ENCODE measurements at places on chromosomes 4 and X. TPM values are rescaled to one million over a fixed set of nuclear protein-coding genes. Genes with fewer than 3 reads are reported as not detected.
A peak's percentile ranks its signal among the peaks of the same experiment; 100 is the strongest.

DNA sequence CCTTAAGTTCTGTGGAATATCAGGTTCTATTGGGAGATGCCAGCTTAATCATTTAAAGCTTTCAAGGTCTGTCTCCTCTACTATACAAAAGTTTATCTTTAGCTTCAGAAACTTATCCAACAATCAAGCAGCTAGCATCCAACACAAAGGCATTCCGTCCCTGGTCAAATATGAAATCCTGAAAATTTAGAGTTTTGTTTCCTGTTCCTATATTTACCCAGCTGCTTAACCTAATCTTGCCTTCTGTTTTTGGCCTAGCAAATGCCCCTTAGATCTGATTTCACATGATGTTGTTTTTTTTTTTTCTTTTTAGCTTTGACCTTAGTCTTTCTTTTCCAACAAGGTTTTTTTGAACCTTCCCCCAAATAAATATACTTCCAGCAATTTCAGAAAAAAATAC lies 33.8 kb downstream of the FAM13A start:
- H3K4me1 ChIP-seq = no peaks in the 10 kb centered on the region
- no peaks in the 10 kb centered on the region for H3K27me3 ChIP-seq
- H3K4me3 ChIP-seq = no peak overlapping the region
- no peak for DNase-seq
- no peak overlapping the region for H3K27ac ChIP-seq
- peaks cover 6% of the 10 kb centered on the region for H3K36me3 ChIP-seq

DNA sequence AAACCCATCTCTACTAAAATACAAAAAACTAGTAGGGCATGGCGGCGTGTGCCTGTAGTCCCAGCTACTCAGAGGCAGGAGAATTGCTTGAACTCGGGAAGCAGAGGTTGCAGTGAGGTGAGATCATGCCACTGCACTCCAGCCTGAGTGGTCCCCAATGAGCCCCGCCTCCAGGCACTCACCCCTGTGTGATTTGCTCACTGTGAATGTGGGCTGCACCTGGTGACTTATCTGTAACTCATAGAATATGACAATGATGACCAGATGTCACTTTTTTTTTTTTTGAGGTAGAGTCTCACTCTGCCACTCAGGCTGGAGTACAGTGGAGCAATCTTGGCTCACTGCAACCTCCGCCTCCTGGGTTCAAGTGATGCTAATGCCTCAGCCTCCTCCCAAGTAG lies 49.0 kb upstream of the HOPX start:
- no peaks in the 10 kb centered on the region for H3K36me3 ChIP-seq
- H3K4me1 ChIP-seq = no peaks in the 10 kb centered on the region
- H3K4me3 ChIP-seq = no peak overlapping the region
- no peak overlapping the region for H3K27ac ChIP-seq
- no peaks in the 10 kb centered on the region for H3K27me3 ChIP-seq

GRCh38 chr4:86934147-86934770 lies 552 bp upstream of the AFF1 start:
- no peaks in the 10 kb centered on the region for H3K27me3 ChIP-seq
- peaks cover 45% of the 10 kb centered on the region for H3K4me1 ChIP-seq
- peak overlapping the region; percentile 98 for H3K27ac ChIP-seq

DNA sequence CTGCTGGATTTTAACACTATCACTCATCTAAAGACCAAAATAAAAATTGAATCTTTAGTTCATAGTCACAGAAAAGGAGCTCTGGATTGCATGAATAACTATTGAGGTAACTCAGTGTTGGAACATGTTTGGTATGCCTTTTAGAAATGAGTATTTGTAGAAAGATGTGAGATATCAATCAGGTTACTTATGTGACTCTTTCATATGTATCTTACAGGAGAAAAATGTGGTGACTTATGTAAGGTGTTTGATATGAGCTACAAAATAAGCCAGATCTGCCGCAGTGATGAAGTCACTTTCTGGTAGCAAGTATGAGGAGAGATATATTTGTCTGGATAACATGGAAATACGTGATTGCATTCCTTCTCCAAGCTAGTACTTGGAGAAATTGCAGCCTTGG lies 1653.3 kb upstream of the PCDH7 start:
- H3K4me3 ChIP-seq = no peak overlapping the region
- H3K36me3 ChIP-seq = no peaks in the 10 kb centered on the region
- no peaks in the 10 kb centered on the region for H3K4me1 ChIP-seq
- H3K27me3 ChIP-seq = no peaks in the 10 kb centered on the region
- H3K27ac ChIP-seq = no peak overlapping the region

DNA sequence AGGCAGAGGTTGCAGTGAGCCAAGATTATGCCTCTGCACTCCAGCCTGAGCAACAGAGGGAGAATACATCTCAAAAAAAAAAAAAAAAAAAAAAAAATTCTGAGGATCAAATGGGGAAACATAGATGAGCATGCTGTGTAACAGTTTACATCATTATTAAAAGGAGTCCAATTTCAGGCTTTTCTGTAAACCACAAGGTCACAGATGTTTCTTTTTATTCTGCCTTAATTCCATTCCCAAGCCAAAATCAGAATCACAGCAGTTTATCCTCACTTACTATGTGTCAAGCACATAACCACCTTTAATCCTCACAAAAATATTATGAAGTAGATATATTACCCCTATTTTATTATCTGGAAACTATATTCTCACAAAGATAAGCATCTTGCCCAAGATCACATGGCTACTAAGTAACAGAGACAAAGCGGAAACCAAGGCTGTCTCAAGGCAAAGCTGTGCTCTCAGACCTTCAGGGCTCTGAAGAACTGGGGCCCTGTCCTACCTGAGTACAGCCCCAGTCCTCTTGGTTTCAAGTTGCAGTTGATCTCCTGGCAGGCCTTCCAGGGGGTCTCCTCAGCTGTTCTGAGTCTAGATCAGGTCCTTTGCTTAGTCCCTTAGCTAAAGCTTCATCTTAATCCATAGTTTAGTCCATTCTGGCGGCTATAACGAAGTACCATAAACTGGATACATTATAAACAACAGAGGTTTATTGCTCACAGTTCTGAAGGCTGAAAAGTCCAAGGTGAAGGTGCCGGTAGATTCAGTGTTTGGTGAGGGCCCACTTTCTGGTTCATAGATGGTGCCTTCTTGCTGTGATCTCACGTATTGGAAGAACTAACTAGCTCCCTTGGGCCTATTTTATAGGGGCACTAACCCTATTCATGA lies 141.3 kb downstream of the PALLD start:
- H3K27ac ChIP-seq = no peak overlapping the region
- peaks cover 49% of the 10 kb centered on the region for H3K4me1 ChIP-seq
- H3K27me3 ChIP-seq = no peaks in the 10 kb centered on the region
- H3K4me3 ChIP-seq = no peak overlapping the region
- no peak for DNase-seq

DNA sequence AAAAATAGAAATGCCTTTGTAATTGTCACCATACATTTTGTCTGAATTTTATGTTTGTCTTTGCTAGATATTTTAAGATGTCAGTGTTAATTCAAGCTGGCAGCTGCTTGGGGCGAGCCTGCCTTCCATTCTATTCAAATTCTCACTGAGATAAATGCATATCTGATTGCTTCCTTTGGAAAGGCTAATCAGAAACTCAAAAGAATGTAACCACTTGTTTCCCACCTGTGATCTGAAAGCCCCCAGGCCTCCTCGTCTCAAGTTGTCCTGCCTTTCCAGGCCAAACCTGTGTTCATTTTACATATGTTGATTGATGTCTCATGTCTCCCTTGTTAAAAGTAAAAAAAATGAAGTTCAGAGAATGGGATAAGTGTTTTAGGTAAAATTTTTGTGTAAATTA lies 318.7 kb upstream of the TECRL start:
- no peaks in the 10 kb centered on the region for H3K36me3 ChIP-seq
- H3K4me3 ChIP-seq = no peak overlapping the region

The ASB12 gene
- total RNA-seq = 3.2 TPM

DNA sequence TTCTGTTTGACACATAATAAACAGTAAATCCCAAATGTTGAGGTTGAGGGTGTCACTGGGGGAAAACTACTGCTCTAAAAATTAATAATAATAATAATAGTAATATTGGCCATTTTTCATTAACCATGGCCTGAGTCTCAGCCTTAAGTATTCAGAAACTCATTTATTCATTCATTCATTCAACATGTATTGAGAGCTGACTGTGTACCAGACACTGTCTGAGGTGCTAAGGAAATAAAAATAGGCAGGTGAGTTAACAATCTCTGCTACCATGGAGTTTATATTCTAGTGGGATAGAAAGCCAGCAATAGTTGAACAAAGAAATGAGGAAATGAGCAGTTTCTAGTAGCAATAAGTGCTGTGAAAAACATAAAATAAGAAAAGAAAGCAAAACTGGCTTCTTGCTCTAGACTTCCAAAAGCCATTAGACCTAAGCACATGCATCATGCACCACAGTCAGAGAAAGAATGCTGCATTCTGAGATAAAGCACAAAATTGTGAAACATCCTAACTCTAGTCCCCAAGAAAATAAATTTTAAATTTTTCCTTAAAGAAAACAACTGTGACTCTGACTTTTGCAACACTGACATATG lies 278.7 kb downstream of the RCHY1 start:
- no peaks in the 10 kb centered on the region for H3K36me3 ChIP-seq
- no peak overlapping the region for H3K27ac ChIP-seq
- no peak overlapping the region for H3K4me3 ChIP-seq

GRCh38 chrX:43328358-43328946 lies 327.6 kb upstream of the MAOA start:
- H3K4me1 ChIP-seq = no peaks in the 10 kb centered on the region
- no peak for DNase-seq
- H3K27ac ChIP-seq = no peak overlapping the region
- H3K36me3 ChIP-seq = no peaks in the 10 kb centered on the region
- no peak overlapping the region for H3K4me3 ChIP-seq

DNA sequence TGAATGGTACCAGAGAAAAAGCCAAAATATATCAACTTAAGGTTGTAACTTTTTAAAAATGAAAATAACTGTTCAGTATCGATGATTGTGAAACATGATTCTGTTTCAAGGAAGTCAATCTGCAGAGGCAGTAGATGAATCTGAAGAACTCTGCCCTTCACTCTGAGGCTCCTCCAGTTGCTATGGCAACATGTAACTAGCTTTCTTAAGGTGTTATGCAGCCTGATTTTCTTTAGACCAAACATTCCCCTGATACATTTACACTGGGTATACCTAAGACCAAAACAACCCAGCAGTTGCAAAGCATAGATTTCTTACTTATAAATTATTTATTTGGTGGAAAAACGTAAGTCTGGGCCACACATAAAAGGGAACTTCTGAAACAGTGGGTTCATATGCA lies 133.6 kb upstream of the RASGEF1B start:
- no peak overlapping the region for H3K4me3 ChIP-seq
- no peak for DNase-seq
- no peak overlapping the region for H3K27ac ChIP-seq
- no peaks in the 10 kb centered on the region for H3K4me1 ChIP-seq

DNA sequence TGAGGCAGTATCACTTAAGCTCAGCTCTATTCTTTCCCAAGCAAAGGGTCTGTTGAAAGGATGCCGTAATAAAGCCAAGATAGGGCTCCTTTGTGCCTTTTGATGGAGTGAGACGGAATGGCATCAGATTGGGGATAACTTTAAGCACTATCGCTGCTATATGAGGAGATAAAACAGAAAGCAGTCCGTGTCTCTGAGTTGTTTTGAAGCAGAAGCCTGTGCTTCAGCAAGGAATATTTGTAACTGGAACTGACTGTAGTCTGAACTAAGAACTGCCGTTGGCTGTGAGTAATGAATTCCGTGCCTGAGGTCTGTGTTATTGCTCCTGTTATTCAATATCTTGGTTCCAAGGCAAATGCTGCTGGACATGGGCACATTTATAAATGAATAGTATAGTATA lies 297.4 kb downstream of the ANKRD50 start:
- H3K4me1 ChIP-seq = no peaks in the 10 kb centered on the region
- H3K27me3 ChIP-seq = no peaks in the 10 kb centered on the region
- H3K27ac ChIP-seq = no peak overlapping the region
- H3K4me3 ChIP-seq = no peak overlapping the region
- no peak for DNase-seq
- no peaks in the 10 kb centered on the region for H3K36me3 ChIP-seq

GRCh38 chr4:81665649-81666048 lies 193.9 kb upstream of the RASGEF1B start:
- DNase-seq = no peak
- H3K27ac ChIP-seq = no peak overlapping the region
- H3K4me3 ChIP-seq = no peak overlapping the region
- H3K4me1 ChIP-seq = peaks cover 8% of the 10 kb centered on the region
- no peaks in the 10 kb centered on the region for H3K27me3 ChIP-seq

- H3K4me3 ChIP-seq = no peak overlapping the region
- no peak for DNase-seq
- no peaks in the 10 kb centered on the region for H3K36me3 ChIP-seq
- no peaks in the 10 kb centered on the region for H3K4me1 ChIP-seq
- H3K27ac ChIP-seq = no peak overlapping the region
Measured at GRCh38 chrX:153440556-153441135, 5.2 kb downstream of the TREX2 start.

The POU4F2 gene
- not detected for total RNA-seq

DNA sequence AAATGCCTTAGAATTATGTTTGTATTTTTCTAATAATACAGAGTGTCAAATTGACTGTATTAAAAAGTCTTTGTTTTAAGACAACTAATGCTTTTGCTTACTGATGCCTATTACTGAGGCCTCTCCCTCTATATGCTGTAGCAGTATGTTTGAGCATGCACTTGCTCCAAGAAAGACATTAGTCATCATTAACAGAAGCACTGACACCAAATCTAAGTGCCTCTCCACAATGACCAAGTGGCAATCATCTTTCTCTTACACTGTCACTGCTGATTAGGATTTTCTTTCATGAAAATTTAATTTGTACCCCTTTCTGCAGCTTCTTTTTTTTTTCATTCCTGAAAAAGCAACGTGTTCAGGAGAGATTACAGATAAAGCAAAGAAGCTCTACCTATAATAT lies 11.1 kb upstream of the MAB21L2 start:
- H3K27me3 ChIP-seq = no peaks in the 10 kb centered on the region
- H3K4me3 ChIP-seq = no peak overlapping the region
- H3K36me3 ChIP-seq = no peaks in the 10 kb centered on the region
- H3K27ac ChIP-seq = no peak overlapping the region

The CENPVL2 gene
- not detected for total RNA-seq

- H3K27ac ChIP-seq = no peak overlapping the region
- H3K36me3 ChIP-seq = no peaks in the 10 kb centered on the region
- H3K27me3 ChIP-seq = no peaks in the 10 kb centered on the region
- H3K4me1 ChIP-seq = no peaks in the 10 kb centered on the region
- DNase-seq = no peak
Measured at GRCh38 chr4:131370846-131371245, 1778.2 kb upstream of the PCDH10 start.
